ENCODE measurements at places on chromosomes 11 and 22.

GRCh38 chr22:44603767-44604166 lies 98.2 kb upstream of the PRR5 start:
- no peak for DNase-seq

- DNase-seq: no peak
Observed at GRCh38 chr11:28619846-28620540, 511.8 kb downstream of the METTL15 start.

GRCh38 chr11:95322539-95322938 lies 91.5 kb upstream of the SESN3 start:
- no peak for DNase-seq

DNA sequence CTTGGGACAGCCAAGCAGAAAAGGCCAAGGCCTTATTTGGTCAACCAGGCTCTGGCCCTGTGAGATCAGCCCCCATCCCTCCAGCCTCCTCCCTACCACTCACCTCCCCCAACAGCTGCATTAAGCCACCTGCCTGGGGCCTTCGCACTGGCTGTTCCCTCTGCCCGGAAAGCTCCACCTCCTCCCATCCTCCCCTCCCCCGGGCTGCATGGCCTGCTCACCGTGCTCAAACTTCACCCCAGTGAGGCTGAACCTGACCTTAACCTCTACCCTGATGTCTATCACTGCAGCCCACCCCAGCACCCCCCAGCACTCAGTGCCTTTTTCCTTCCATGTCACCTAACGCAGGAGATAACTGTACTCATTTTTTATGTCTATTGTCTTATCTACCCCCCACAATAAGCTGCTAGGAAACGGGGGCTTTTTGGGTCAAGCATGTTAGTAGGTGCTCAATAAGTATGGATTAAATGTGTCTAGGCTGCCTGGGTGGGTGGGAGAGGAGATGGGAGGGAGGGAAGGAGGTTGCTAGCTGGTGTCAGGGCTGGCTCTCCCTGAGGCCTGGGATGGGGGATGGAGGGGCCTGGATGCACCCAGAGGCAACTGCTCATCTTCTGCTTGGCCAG lies 912 bp downstream of the PTPRCAP start:
- no peak for DNase-seq

GRCh38 chr22:43893266-43893665 lies 1.5 kb upstream of the PNPLA5 start:
- no peak for DNase-seq

- DNase-seq: no peak
Observed at GRCh38 chr22:21826204-21826603, 41.2 kb downstream of the MAPK1 start.

DNA sequence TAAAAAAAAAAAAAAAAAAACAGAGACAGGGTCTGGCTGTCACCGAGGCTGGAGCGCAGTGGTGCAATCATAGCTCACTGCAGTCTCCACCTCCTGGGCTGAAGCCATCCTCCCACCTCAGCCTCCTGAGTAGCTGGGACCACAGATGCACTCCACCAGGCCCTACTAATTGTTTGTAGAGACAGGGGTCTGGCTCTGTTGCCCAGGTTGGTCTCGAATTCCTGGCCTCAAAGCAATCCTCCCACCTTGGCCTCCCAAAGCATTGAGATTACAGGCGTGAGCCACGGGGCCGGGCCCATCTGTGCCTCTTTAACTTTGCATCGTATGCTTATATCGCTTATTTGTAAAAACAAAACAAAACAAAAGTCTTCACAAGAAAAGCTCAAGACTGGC lies 3.1 kb downstream of the CPT1A start:
- DNase-seq: no peak

DNA sequence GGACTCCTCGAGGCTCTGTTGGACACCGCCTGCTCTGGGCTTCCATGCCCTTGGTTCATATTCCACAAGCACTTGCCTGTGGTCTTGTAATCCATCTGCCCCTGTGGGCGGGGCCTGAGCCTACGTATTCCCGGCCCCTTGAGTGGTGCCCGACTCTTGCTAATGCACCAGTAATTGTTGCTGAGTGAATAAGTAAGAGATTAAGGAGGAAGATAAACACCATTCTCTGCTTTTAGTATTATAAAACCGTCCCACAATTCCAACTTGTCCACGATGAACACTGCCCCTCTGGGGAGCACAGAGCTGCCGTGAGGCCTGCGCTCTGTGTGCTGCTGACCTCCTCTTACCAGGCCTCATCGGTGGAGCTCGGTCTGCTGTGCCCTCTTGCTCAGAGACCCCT lies 50.3 kb downstream of the MICAL2 start:
- DNase-seq: no peak

GRCh38 chr11:78339945-78340344 lies 77.7 kb downstream of the GAB2 start:
- DNase-seq: no peak

GRCh38 chr11:62842171-62842741 lies 2.9 kb upstream of the WDR74 start:
- no peak for DNase-seq

DNA sequence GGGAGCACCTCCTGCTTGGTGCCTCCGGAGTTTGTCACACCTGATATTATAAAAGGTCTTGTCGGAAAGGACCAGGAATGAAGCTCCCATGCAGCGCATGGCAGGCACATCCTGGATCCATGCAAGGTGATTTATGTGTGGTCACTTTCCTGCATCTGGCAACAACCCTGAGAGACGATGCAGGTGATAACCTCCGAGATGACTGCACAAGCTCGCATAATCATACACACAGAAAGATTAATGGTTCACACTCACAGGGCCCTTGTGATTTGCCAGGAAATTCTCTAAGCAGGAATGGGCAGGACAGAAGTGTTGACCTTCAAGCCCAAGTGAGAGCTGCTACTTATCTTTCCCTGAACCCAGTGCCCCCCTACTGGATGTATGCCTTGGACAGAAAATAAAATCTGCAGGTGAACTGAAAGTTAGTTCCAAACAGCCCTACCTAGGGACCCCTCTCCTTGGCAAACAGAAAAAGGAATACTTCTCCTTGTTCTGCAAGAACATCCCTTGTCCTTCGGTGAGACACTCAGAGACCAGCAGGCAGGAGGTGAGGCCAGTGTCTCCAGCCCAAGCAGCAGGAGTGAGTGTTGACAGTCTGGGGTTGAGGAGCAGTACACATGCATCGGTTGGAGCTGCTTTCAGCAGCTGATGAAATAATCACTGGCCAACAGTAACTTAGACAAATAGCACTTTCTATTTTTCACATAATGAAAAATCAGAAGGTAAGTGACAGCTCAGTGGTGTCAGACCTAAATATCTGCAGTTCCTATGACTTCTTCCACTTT lies 619.4 kb upstream of the B3GAT1 start:
- no peak for DNase-seq

DNA sequence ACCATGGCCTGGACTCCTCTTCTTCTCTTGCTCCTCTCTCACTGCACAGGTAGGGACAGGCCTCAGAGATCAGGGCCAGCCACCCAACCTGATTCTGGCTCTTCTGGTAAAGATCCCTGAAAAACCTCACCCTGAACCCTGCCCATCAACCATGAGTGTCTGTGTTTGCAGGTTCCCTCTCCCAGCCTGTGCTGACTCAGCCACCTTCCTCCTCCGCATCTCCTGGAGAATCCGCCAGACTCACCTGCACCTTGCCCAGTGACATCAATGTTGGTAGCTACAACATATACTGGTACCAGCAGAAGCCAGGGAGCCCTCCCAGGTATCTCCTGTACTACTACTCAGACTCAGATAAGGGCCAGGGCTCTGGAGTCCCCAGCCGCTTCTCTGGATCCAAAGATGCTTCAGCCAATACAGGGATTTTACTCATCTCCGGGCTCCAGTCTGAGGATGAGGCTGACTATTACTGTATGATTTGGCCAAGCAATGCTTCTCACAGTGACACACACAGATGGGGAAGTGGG lies 80.9 kb downstream of the ZNF280B start:
- DNase-seq: no peak

DNA sequence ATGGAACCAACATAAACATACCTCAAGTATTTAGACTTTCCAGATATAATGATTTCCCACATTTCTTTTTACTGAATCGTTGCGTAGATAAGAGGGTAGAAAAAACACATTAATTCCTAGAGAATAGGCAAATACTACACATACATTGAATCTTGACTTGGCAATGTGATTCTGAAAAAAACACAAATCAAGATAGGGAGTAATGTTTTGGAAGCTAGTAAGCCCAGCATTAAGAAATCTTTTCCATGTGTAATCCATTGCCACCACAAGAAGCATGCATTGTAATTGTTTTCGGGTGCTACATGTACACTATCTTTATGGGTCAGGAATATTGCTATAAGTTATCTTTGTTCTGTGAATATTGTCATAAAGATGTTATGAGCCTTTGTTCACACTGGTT lies 269.8 kb upstream of the PDGFD start:
- DNase-seq: no peak

GRCh38 chr11:75051043-75051442 lies 45.6 kb downstream of the OR2AT4 start:
- DNase-seq: no peak

GRCh38 chr11:73577496-73577917 lies 20.4 kb downstream of the FAM168A start:
- no peak for DNase-seq

GRCh38 chr11:104370478-104370877 lies 206.5 kb upstream of the PDGFD start:
- no peak for DNase-seq

DNA sequence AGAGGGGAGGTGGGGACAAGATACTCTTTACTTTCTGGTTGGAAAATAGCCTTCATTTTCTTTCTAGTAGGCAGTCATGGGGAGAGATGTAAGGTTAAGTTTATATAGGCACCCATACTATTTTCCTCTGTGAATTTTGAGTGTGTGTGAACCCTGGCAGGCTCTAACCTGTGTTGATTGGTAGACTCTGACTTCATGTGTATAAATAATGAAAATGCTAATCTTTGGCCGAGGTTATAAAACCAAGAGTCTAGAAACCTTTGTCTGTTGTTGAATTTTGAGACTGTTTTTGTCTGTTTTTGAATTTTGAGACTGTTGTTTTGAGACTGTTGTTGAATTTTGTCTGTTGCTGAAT lies 14.0 kb downstream of the TRIM44 start:
- no peak for DNase-seq

- no peak for DNase-seq
Observed at GRCh38 chr22:40391417-40391816, 21.0 kb downstream of the SGSM3 start.

- DNase-seq: no peak
Observed at GRCh38 chr22:45073064-45073463, 63.3 kb upstream of the PHF21B start.

- no peak for DNase-seq
Observed at GRCh38 chr11:102328748-102329147, 11.5 kb downstream of the BIRC3 start.

DNA sequence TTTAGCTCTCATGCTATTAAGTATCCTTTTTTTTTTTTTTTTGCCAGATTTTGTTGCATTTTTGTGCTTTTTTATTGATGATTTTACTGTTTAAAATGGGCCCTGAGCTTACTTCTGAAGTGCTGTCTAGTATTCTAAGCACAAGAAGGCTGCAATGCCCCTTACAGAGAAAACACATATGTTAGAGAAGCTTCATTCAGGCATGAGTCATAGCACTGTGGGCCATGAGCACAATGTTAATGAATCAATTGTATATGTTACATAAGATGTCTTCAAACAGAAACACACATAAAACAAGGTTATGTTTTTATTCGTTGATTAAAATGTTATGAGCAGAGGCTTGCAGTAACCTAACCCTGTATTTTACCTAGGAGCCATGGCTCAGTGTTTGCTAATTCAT lies 117.8 kb upstream of the C11orf87 start:
- DNase-seq: no peak

- no peak for DNase-seq
Observed at GRCh38 chr22:37442537-37442936, 15.3 kb upstream of the ELFN2 start.

DNA sequence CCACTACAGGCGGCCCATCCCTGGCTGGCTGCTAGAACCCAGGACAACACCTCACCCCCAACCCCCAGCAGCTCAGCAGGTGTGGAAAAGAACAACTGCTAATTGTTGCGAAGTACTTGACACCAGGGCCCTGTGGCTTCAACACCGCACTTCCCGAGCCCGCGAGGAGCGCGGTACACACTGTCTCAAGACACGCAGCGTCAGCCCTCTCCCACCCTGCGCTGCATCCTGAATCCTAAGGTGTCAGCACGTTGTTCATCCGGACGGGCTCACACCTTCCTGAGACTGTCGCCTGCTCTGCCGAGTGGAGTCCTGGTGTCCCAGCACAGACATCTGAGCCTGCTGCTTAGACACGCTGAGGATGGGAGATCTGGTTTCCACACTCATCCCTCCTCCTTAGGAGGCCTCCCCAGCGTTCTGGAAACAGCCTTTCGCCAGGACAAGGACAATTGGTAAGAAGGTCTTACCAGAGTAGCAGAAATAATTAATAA lies 1336.2 kb downstream of the BRD1 start:
- DNase-seq: no peak

DNA sequence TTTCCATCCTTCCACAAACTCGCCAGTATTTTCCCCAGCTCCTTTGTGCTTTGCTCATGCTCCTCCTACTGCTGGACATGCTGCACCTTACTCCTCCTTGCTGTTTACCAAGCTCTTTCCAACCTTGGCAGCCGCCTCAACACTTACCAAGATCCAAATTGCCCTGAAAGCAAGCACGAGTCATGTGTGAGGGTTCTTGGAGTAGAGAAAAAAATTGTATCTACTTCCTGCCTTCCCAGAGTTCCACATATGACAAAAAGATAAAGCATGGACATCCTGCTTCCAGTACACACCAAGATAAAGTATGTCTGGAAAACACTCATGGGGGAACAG lies 767.5 kb downstream of the NTM start:
- no peak for DNase-seq

- DNase-seq: no peak
Observed at GRCh38 chr11:103824116-103824515, 212.3 kb upstream of the DDI1 start.

- no peak for DNase-seq
Observed at GRCh38 chr11:70786021-70786665, 387.8 kb downstream of the CTTN start.

GRCh38 chr11:115663790-115664189 lies 159.6 kb upstream of the CADM1 start:
- DNase-seq: no peak

- DNase-seq: peak; percentile 91
Observed at GRCh38 chr11:2992234-2992996, at the start of gene NAP1L4. Gene NAP1L4 (minus strand): TSS chr11:2992329. CDS start chr11:2979220, 13,109 bp downstream.

DNA sequence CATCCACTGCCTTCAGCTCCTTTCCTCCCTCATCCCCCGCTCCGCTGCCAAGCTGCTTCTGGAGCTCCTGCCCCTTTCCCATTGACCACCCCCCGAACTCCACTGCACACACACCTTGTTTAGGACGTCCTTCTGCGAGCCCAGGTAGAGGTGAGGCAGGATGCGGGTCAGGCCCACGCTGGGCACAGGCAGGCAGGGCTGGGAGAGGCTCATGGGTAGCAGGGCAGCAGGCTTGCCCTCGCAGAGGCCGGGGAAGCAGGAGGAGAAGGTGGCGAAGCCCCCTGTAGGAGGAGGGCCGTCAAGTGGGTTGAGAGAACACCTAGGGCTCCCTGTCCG lies 13.3 kb downstream of the DUSP8 start:
- no peak for DNase-seq

- DNase-seq: no peak
Observed at GRCh38 chr22:24426851-24427499, 424 bp upstream of the ADORA2A start.

- no peak for DNase-seq
Observed at GRCh38 chr22:45064313-45065278, 54.8 kb upstream of the PHF21B start.
